ENCODE measurements at places on chromosomes 6 and 20.

- no peak for DNase-seq
Observed at GRCh38 chr6:138944412-138944811, 43.6 kb downstream of the REPS1 start.

- DNase-seq, result peak; percentile 95
Observed at GRCh38 chr20:20547221-20547875, 165.1 kb downstream of the RALGAPA2 start.

DNA sequence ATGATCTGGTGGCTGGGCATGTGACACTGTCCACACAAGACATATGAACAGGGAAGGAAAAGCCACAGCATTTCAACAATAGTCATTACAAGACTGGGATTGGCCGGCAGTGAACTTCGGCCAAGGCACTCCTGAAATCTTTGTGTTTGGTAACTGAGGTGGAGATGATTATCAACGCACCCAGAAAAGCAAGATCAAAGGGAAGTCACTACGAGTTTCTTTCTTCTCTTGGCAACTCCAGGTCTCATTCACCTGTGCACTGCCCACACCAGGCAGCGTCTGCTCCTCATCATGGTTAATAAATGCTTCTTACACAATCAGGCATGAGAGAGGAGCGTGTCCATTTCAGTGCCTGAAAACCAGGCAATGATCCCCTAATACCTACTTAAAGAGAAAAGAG, 20.5 kb upstream of the FOXC1 start:
- DNase-seq, result no peak

DNA sequence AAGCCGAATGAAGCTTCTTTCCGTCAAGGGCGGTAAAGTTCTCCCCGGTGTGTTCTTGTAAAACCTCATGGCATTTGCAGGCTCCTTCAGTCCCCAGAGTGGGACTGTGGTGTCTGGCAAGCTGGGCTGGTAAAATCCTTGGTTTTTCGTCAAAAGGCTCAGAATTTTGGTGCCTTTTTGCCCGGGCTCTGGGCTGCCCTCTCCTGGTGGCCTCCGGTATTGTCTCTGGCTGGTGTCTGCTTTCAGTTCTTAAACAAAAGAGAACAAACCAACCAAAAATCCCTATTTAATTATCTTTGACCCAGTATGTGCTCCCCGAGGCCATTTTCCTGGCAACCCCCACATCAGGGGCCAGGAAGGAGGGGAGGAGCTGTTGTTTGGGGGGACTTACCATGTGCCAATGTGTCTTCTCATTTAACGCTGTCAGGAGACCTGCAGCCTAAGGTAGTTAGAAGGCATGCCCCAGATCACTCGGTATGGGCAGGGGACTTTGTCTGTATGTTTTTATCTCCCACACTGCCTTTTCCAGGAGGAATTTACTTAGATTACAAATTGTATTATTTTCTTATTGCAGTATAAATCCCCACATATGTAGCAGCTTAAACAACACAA, 11.1 kb downstream of the CDH4 start:
- peak; percentile 51 for DNase-seq

DNA sequence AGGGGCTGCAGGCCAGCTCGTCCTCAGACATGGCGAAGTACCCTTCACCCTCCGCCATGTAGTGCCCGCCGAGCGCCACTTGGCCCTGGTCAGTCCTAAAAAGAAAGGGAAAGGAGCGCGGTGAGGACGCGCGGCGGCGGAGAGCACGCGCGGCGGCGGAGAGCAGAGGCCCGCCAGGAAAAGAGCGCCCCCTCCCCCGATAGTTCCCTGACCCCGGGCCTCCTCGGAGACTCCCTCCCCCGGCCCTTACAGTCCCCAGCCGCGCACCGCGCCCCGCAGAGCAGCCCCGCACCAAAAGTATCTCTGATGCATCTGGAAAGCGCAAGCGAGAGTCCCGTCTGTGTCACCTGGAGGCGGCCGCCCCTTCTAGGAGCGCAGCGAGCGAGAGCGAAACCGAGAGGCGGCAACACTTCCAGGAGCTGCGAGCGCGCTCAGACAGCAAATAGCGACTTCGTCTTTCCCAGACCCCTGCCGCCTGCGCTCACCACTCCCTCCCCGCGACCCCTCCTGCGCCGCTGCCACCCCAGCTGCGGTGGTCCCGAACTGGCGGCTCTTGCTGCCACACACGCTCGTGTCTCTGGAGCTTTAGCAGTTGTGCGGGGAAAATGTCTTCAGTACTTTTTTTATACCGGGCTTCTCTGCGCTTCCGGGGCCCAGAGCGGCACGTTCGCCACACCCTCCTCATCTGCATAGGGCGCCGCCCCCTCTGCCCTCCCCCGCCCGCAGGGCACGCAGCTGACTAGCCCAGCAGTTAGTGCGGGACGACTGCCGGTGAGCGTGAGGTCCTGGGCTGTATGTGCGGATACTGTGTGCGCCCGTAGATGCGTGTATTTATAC, at the start of gene TENT5A:
TSS of gene TENT5A (minus strand) at position 598 of the 837 bp plus-strand sequence. CDS start at position 58, 540 bp downstream.
- peak; percentile 91 for DNase-seq

DNA sequence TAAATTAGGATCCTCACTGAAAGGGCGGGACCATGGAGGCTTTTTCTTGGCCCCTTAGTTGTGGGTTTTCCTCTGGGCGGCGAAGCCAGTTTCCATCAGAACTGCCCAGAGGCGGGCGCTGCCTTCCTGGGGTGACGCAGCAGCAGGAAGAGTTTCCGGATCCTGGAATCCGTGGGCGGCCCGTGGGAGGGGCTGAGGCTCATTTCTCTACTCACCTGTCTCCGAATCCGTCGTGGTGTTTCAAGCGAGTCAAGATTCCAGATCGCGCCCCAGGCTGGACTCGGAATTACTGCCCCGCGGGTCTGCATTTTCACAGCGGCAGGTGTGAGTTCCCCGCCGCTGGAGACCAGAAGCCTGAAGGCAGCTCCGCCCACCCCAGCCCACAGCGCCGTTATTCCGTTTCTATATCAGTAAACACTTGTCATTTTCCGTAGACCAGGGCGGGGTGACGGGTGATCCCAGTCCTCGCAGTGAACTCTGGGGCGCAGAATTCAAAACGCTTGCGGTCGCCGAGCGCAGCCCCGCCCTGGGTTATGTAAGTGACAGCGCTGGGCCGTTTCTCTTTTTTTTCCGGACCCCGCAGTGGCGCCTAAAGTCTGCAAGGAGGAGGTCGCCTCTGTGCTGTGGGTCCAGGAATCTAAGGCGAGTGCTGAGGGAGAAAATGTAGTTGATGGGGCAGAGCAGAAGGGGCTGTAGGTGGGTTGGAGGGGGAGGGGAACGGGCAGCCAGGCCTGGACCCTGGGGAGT, 27.2 kb upstream of the POU5F1 start:
- DNase-seq, result peak; percentile 97

DNA sequence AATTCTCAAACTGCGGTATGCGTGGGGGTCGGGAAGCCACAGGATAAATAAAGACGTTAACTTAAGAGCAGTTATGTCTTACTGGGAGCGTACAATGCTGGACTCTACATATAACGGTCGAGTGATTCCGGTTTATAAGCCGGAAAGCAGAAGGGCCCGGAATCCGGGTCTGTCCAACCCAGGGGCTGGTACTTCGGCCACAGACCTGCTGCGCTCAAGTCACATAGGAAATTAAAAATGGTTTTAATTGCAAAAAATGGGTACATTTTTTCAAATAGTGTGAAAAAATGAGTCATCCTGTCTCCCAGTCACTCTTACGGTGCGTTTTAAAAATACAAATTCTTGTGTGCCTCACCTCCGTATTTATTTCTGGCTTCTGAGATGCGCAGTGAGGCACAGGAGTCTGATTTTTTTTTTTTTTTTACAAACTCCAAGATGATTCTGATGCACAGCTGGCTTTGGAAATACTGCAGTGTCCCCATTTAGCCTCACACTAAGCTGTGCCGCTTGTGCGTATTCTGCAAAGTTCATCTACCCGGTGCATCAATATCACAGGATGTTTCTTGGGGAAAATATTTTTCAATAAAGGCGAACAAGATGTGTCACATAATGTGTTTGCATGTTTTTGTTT, 1.0 kb downstream of the PCIF1 start:
- DNase-seq, result no peak

- DNase-seq, result no peak
Observed at GRCh38 chr6:167803816-167804215, 22.9 kb upstream of the AFDN start.

GRCh38 chr6:157756708-157757429, 66.2 kb upstream of the SNX9 start:
- peak; percentile 67 for DNase-seq

GRCh38 chr6:90508753-90509152, 78.1 kb downstream of the MAP3K7 start:
- no peak for DNase-seq

DNA sequence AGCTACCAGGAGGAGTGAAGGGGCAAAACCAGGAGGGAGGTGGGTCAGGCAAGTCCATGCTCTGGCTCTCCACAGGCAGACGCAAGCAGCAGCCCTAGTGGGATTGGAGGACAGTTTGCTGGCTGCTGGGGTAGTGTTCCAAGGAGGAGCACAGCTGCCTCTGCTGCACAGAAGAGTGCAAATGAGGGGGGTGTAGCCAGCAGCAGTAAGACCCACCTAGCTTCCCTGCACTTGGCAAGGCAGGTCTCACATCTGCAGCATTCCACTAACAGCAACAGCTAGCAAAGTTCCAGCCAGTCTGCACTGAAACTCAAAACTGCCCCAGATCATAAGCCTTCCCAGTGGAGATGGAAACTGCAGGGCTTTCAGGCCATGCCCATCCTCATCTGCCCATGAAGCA, 405.0 kb downstream of the UTRN start:
- DNase-seq, result no peak

Measured in hematopoietic multipotent progenitor cell (in vitro differentiated cells).